ENCODE measurements at places on chromosomes 3 and 15. TPM values are rescaled to one million over a fixed set of nuclear protein-coding genes. Genes with fewer than 3 reads are reported as not detected.

HDC gene
- total RNA-seq = 0.52 TPM

DNA sequence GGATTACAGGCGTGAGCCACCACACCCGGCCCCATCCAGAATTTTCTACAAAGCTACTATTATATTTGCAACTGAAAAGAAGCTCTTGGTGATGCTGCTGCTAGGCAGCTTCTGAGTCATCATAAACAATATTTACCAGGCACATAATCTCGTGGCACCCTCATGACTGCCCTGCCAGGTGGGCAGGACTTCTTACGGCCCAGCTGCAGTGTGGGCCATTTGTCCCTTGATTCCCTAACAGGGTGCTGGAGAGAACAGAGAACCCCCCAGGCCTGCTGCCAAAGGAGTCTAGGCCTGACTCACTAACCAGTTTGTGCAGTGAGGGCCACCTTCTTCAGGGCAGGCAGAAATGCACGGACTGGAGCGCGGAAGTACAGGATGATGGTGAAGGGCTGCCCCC, 4.9 kb downstream of the EPB42 start:
- no peak for DNase-seq

GRCh38 chr3:154040283-154040682, 80.9 kb upstream of the ARHGEF26 start:
- no peak for DNase-seq

TMEM266 gene
- 0.14 TPM for total RNA-seq

BUB1B gene
- total RNA-seq = 13.6 TPM

ACVR2B gene
- total RNA-seq = 9.6 TPM

CCR1 gene
- total RNA-seq = 10.0 TPM

DNA sequence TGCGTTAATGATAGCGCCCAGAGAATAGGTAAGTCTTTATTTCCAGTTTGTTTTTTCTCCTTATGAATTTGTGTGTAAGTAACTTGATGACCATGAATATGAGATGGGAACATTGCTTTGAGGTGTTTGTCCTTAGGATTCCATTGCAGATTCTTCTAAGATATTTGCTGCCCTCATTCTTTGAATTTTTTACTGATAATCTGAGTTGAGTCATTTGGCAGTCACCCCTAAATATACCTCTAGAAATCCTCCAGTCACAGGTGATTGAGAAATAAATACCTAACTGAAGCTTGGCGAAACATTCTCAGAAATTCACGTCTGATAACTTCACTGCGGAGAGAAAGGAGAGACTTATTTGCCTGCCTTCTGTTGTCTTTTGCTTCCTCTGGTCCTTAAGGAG, 345.5 kb downstream of the SQOR start:
- DNase-seq = no peak
